ENCODE measurements at places on chromosomes 6 and 20.

- peak; percentile 5 for DNase-seq
Observed at GRCh38 chr6:79778816-79779215, 147.7 kb downstream of the SH3BGRL2 start.

- DNase-seq, result no peak
Observed at GRCh38 chr6:148964467-148964866, 217.6 kb downstream of the UST start.

DNA sequence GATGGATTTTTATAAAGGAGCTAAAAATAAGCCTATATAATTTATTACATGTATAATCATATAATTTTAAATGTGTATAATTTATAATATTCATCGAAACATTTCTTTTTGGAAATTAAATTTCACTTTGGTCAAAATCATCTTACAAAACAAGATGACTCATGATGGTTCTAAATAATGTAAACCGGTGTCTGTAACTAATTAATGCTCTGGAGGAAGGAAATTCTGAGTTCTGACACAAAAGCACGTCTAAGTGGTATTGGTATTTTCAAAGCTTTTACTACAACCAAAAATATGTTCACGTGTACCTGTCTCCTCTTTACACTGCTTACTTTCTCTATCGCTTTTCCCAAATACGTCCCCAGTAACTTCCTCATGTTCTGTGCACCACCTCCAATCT, 134.1 kb downstream of the MTHFD1L start:
- DNase-seq, result no peak

GRCh38 chr20:54272901-54273488, 65.1 kb downstream of the PFDN4 start:
- no peak for DNase-seq

GRCh38 chr20:21613512-21613911, 92.0 kb upstream of the PAX1 start:
- no peak for DNase-seq

DNA sequence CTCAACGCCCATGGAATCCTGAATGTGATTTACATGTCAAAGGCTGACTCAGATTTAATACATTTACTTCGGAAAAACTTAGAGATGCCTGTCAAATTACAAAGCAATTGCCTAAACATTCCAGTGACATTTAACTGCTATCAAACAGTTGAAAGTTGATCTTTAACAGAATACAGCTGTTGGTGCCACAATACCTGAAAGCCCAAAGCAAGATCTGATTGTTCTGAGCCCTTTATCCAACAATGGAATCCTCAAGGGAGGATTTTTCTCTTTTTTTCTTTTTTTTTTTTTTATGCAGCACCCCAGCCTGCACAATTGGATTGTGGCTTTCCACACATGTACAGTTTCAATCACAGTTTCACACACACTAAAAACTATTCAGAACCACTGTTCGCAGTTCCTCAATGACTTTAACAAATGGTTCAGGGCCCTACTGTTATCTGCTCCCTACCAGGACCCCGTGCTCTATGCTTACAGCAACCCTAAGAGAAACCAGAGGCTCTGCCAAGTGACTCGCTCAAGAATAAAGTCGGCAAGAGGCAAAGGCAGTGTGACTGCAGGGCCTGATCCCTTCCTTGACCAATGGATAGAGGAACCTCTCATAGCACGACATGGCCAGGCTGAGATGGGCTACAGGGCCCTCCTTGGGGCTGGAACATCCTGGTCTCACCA, 33.3 kb downstream of the EPB41L2 start:
- no peak for DNase-seq

- peak; percentile 82 for DNase-seq
Observed at GRCh38 chr6:119347466-119348095, 2.0 kb downstream of the MAN1A1 start.

GRCh38 chr20:51258582-51259165, 235.8 kb upstream of the KCNG1 start:
- no peak for DNase-seq

- DNase-seq, result no peak
Observed at GRCh38 chr6:56279331-56280080, 32.1 kb upstream of the COL21A1 start.

DNA sequence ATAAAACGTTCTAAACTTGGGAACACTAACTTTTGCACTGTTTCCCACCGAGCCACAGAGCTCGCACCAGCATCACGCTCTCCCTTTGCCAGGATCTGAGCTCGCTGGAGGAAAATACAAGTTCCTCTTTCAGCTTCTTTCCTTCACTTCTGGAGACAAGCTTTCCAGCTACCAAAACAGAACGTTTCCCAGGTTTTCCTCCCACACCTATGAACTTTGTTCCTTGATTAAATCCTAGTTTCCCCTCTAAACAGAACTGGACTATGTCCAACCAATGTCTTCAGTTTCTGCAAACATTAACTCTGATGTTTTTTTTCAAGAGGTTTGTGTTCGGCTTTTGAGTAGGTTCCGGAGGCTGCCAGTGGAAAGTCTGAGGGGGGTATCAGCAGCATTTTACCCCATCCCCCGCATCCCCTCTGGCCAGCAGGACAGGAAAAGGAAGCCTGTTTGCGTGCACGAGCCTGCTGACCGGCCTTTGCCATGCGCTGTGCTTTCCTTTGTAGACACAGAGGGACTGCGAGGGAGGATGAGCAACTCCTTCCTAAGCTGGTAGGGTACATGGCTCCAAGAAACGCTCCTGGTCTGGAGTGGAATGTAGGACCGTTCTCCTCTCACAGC, 135.5 kb downstream of the LY86 start:
- DNase-seq, result peak; percentile 84
